ENCODE measurements at places on chromosomes 2 and 18. TPM values are rescaled to one million over a fixed set of nuclear protein-coding genes. Genes with fewer than 3 reads are reported as not detected.

The HJURP gene
- 4.9 TPM for total RNA-seq

The TRAF3IP1 gene
- total RNA-seq = 7.6 TPM

The SERPINB3 gene
- total RNA-seq = not detected

The CCDC178 gene
- total RNA-seq = not detected

The UGT1A3 gene
- total RNA-seq = not detected

Data from pericardium fibroblast (primary cell).